Amniotic epithelial cell (primary cell): ENCODE measurements at places on chromosomes 3 and 15.
A peak's percentile ranks its signal among the peaks of the same experiment; 100 is the strongest.

GRCh38 chr3:11091088-11091590 lies 63.2 kb upstream of the HRH1 start:
- DNase-seq = no peak

DNA sequence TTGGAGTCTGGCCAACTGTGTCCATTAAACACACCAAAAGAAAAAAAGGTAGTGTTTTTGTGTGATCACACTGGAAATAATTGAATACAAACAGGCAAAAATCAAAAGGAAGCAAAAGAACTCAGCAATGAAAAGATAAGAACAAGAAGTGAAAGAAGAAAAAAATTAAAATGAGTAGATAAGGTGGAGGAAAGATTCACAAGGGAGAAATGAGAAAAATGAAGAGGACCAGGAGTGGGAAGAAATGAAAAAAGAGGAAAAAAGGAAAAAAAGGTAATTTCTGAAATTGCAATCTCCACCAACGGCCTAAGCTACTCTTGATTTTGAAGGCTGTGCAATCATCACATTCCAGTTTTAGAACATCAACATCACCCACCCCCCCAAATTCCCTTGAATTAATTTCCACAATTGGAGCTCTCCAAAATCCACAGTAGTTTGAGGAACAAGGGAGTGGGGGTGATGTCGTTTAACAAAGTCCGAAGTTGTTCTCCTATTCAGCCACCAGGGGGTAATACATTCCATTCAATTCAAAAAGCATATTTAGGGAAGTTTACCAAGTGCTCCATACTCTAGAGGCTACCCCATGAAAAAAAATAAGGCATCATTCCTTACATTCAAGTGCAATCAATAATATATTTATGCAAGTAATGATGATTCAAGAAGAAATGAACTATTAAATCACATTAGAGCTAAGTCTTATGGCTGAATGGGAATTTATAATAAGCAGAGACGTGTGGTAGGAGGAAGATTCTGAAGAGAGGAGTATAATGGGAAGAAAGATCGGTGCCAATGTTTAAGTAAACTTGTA lies 37.4 kb downstream of the ZNF860 start:
- peak; percentile 49 for DNase-seq

DNA sequence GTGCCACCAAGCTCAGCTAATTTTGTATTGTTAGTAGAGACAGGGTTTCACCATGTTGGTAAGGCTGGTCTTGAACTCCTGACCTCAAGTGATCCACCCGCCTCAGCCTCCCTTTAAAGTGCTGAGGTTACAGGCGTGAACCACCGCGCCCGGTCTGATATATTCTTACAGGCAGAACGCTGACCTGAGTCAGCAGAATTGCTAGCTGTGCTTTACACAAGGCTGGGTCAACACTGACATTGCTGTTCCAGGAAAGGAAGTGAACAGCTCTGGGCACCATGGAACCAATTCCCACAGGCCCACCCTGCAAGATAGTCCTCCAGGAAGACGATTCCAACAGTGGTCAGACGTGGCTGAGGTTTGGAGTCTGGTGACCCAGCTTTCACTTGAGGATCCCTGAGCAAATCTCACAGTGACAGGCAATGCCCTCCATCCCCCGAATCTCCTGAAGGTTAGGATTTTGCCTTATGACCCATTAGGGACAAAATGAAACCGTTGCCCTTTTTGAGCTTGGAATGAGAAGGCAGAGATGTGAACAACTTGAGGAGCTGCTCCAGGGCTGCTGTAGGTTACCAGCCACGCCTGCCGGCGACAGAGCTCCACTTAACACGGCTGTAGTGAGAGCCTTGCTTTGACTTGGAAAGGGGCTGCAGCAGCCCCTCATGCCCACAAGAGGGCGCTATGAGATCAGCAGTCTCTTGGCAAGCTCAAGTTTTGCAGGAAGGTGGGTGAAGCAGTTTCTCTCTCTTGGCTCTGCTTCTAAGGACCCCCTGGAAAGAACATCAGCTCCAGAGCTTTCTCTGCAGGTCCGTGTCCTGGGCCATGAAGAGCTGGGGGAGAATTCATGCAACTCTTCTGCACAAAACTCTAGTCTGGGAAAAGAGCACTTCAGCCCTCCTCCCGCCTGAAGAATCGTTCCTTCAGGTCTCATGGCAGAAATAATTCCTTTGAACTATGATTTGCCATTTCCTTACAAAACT lies 74.1 kb downstream of the SENP2 start:
- peak; percentile 79 for DNase-seq

DNA sequence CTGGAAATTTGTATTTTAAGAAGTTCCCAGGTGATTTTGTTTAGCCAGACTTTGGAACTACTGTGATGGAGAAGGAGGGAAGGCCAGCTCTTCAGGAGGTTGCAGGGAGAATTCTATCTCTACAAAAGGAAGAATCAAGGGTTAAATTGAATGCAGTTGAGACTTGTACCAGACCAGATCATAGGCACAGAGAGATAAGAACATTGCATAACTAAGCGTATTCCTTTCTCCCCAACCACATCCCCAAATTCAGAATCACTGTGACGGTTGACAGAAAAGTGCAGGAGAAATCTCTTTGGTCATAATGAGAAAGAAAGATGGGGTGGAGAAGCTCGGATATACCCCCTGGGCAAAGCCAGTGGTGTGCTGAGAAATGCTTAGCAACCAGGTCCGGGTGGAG lies 7.2 kb downstream of the PLD1 start:
- no peak for DNase-seq

DNA sequence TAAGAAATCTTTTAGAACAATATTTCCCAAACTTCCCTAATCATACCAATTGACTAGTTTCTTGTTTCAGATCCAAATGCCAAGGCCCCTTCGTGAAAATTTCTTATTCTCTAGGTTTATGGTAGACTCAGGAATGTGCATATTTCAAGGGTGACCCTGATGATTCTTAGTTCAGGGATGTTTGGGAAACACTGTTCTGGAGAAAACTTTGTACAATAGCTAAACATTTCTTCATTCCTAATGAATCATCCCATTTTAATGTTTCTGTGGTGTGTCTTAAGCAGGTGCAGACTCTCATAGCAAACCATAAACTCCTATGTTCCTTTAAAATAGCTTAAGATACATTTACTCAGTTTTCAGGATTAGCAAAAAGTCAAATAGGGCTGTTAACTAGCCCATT lies 314.5 kb downstream of the TIGIT start:
- peak; percentile 93 for DNase-seq

- DNase-seq = no peak
Measured at GRCh38 chr15:87724330-87724729, 532.2 kb downstream of the NTRK3 start.

DNA sequence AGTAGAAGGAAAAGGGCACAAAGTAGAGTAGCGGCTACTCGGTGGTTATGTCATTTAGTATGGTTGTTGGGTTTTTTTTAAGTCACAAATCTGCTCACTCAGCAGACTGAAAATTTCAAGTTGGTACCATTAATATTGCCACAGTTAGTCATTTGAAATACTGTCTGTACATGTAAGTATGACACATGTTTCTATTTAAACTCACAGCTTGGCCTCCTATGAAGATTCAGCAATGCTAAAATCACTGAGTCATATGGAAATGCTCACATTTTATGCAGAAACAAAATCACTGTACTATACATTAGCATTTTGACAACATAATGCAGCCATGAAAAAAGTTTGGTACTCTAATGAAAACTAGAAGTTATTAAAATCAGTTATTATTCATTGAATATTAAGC lies 571.9 kb downstream of the TAFA4 start:
- DNase-seq = no peak

- no peak for DNase-seq
Measured at GRCh38 chr3:32449691-32450090, 53.0 kb downstream of the CMTM6 start.

DNA sequence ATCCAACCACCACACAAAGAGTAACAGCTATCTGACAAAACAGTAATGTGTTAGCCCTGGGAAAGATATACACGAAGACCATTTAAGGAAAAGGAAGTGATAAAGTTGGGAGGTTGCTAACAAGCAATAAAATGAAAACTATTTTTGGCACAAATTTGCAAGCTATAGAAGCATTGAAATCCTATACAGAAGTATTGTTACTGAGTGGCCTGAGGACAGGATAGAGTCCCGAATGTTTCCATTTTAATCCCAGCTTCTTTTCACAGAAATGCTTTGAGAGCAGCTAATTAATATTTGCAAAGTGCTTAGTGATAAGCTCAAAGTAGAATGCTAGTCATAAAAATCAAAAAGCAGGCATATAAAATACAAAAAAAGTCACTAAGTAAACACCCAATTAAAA lies 51.5 kb downstream of the RAD18 start:
- no peak for DNase-seq
